ENCODE measurements at places on chromosomes 11 and 22. TPM values are rescaled to one million over a fixed set of nuclear protein-coding genes. Genes with fewer than 3 reads are reported as not detected.

Gene GLYATL2
- total RNA-seq = 0.44 TPM

DNA sequence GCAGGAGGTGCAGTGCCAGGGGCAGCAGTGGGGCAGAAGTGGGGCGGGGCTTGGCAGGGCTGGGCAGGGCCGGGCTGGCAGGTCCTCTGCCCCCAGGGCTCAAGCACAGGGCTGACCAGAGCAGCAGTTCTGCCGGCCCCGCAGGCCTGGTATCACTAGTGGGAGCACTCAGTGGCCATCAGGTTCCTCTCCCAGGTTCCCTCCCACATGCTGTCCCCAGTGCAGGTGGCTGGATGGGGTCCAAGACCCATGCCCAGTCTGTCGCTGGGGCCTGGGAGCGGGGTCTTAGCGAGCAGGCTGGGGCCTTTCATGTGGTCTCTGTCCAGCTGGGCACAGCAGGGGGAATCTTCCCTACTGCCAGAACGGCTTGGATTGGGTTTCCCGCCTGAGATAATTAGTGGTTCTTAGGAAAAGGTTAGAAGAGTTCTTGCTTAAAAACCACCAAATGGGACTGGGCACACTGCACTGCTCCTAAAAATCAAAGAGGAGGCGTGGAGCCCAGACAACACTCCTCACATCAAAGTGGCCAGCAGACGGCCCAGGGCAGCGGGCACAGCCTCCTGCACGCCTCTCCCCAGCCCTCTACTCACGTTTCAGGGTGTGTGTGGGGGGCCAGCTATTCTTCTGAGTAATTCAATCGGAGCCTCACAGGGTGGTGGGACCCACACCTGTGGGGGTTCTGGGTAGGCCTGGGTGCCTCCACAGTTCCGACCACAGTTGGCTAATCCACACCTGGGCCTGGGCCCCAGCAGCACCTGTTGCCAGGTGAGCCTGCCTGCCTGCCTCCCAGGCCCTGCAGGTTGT is 45.6 kb downstream of the TPCN2 start:
- no peak for DNase-seq

- DNase-seq = no peak
These were observed 14.9 kb upstream of the OMP start for GRCh38 chr11:77087723-77088225.

Gene DUSP8
- 15.3 TPM for total RNA-seq

GRCh38 chr11:14359501-14360031 is 583 bp upstream of the RRAS2 start:
- DNase-seq = no peak
